ENCODE measurements at places on chromosomes 11 and 22. TPM values are rescaled to one million over a fixed set of nuclear protein-coding genes. Genes with fewer than 3 reads are reported as not detected.

The THAP12 gene
- 19.4 TPM for total RNA-seq

The PLEKHB1 gene
- total RNA-seq, result 8.4 TPM

DNA sequence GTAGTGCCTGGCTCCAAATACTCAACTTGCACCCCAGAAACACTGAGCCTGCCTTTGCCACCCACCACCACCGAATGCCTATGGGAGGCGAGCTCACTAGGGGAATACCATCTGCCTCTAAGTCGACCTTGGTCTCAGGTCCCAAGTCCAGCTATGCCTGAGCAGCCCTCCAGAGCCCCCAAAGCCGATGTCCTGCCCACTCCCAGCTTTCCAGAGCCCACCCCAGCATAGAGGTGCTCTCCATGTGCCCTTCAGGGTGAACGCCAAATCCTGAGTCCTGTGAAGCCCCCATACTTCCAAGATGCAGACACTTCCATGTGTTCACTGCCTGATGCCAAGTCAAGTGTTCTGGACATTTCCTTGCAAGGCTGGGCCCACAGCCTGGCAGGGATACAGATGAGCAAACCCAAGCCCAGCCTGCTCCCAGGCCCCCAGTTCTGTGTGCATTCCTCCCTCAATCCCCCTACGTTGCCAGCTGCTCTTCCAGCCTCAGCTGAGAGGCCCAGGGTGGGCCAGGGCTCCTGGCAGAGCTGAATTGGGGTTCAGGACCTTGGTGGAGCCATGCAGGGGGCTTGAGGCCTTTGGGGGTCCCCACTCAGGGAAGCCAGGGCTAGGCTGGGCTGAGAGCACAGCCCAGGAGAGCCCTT is 2.6 kb upstream of the KMT5B start:
- no peak for DNase-seq

DNA sequence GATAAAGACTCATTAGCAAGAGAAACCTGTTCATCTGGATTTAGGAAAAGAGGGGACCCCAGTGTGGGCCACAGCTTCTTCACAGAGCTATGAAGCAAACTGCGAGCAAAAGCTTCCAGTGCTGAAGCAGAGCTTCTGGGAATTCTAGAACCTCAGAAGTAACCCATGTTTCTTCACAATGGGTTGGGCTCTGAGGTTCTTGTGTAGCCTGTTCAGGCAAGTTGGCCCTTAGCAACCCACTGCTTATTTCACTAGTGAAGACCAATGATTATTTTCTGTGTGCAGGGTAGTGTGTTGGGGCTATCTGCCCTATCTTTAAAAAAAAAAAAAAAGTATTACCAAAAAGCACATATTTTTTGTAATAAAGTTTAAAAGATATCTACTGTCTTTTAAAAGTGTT is at the start of gene ACRV1:
Gene ACRV1, minus strand, starts transcription at position 101 of the 400 bp plus-strand sequence. Its CDS starts 67 bp downstream, at position 34.
- DNase-seq, result no peak

- DNase-seq, result no peak
Measured at GRCh38 chr11:118245936-118246562, 6.1 kb downstream of the MPZL3 start.

GRCh38 chr22:31327806-31328543 is 18.2 kb downstream of the PATZ1 start:
- no peak for DNase-seq

All from Right ventricle myocardium inferior (tissue), 1 donor.